ENCODE measurements at places on chromosomes 1 and 21. TPM values are rescaled to one million over a fixed set of nuclear protein-coding genes. Genes with fewer than 3 reads are reported as not detected.
A peak's percentile ranks its signal among the peaks of the same experiment; 100 is the strongest.

Gene C1orf116
- total RNA-seq, result 0.03 TPM

Gene CD5L
- not detected for total RNA-seq

DNA sequence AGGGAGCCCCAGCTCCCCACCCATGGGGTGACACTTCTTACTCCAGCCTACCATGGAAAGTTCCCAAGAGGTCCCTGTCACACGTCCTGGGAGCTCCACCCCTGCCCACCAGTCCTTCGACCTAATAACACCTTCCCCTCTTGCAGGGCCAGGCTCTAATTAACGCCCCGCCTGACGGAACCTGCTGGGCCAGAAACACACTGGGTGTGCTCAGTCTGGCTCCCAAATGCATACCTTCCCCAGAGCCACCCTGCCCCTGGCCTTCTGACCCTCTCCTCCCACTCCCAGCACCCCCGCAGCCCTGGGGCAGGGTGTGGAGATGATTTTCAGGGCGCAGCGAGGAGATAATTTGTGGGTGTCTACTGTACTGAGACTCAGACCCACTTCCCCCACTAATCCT is 20.6 kb downstream of the PGLYRP3 start:
- H3K27me3 ChIP-seq, result no peaks in the 10 kb centered on the region
- H3K4me1 ChIP-seq, result no peaks in the 10 kb centered on the region
- H3K27ac ChIP-seq, result no peak overlapping the region
- no peaks in the 10 kb centered on the region for H3K36me3 ChIP-seq
- no peak overlapping the region for H3K4me3 ChIP-seq
- no peak for DNase-seq

Gene OR2T35
- not detected for total RNA-seq

Gene DCDC2B
- not detected for total RNA-seq

DNA sequence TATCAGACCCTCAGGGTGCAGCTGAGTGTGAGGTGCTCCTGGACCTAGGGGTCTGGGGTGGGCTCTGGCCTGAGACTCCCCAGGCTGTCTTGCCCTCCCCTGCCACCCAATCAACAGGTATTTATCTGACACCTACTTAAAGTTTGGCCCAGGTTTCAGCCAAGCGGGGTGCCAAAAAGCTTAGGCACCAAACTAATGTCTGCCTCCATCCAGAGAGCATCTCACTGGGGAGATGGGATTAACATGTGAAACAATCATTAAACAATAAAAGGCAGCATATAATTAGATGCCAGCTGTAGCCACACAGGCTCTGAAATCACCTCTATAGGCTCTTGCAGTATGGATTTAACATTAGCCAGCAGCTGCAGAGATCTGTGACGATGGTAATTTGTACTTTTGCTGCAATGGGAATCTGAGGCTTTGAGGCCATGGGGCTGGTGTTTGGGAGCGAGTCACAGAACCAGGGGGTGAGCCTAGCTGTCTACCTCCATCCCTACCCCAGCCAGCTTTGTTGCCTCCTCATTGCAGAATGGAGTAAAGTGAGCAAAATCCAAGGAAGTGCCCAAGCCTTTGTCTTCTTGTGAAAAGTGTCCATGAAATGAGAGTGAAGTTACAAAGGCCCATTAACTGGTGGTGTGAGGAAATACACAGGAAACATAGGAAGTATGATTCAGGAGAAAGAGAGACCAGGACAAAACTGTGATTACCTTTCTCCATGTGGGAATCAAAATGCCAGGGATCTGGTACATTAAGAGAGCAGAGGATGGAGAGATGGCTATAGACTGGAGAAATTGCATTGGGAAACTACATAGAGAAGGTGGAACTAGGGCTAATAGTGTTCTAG is 36.1 kb downstream of the EIF2D start:
- no peak overlapping the region for H3K4me3 ChIP-seq
- H3K27ac ChIP-seq, result no peak overlapping the region
- peaks cover 6% of the 10 kb centered on the region for H3K4me1 ChIP-seq
- H3K27me3 ChIP-seq, result no peaks in the 10 kb centered on the region
- no peaks in the 10 kb centered on the region for H3K36me3 ChIP-seq

Gene FBLIM1
- 151 TPM for total RNA-seq

DNA sequence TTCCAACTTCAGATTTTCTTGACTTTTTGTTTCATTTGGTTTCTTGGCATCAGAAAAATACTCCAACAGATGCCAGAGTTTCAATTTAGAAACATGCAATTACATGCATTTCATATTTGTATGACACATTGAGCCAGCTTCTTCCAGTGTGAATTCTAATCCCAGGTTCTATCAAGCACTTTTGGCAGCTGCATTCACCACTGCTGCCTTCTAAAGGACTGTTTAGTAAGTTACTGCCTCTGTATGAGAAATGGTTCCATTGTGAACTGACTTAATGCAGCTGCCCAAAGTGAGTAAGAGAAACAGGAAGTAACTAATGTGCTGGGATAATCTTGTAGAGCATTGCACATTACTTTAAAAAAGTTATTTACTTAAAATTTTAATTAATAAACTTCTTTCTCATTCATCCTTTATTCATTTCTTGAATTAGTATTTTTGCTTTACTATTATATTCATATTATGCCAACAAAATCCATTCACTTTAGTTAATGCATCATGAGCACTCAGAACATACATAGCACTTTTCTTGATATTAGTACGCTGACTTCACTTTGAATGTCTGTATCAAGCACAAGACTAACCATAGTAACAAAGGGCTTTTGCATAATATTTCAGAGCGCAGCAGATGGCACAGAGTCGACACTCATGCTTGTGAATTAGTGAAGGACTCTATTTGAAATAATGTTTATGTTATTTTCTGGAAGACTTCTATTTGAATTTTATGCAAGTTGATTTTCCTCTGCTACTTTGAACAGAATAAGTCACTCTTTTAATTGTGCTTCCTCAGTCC is 9.8 kb downstream of the RGS18 start:
- H3K4me1 ChIP-seq, result no peaks in the 10 kb centered on the region
- H3K36me3 ChIP-seq, result no peaks in the 10 kb centered on the region
- no peak overlapping the region for H3K4me3 ChIP-seq

DNA sequence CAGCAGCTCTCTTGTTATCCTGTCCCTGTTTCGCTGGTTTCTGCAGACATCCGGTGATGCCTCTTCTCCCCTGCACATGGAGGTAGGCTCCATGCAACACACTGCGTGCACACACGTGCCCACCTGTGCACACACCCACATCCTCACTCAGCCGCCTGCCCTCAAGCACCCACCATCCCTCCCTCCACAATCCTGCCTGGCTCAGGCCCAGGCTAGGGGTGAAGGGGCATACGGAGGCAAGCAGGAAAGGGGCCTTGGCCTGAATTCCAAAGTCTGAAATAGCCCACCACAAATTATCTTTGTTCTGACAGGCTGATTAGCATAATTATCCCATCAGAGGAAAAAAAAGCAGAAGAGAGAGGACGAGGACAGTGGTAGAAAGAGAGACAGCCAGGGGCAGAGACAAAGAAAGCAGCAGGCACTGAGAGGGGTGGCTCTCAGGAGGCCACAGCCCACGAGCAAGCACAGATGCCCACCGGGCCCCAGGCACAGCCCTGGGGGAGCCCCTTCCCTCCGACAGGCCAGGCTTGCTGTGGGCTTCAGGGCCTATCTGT is 73.2 kb downstream of the GRIK3 start:
- H3K36me3 ChIP-seq, result no peaks in the 10 kb centered on the region
- no peaks in the 10 kb centered on the region for H3K27me3 ChIP-seq
- DNase-seq, result no peak
- H3K4me1 ChIP-seq, result no peaks in the 10 kb centered on the region
- H3K27ac ChIP-seq, result no peak overlapping the region
- H3K4me3 ChIP-seq, result no peak overlapping the region

DNA sequence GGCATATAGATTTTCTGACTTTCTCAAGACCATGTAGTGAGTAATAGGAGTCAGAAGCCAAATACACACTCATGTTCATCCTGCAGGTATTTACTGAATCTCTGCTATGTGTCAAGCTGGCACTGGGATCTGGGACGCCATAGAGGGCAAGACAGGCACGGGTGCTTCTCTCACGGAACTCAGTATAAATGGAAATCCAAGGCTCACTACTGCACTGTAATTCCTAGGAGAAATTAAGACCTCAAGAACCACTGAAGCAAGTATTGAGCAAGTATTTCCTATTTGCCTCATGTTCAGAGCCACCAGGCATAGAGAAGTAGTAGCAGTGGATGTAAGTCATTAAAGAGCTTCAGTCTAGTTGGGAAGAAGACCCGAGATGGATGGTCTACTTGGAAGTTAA is 38.9 kb downstream of the EIF2D start:
- H3K27ac ChIP-seq, result no peak overlapping the region
- no peak for DNase-seq
- no peak overlapping the region for H3K4me3 ChIP-seq
- H3K4me1 ChIP-seq, result peaks cover 6% of the 10 kb centered on the region
- no peaks in the 10 kb centered on the region for H3K27me3 ChIP-seq

DNA sequence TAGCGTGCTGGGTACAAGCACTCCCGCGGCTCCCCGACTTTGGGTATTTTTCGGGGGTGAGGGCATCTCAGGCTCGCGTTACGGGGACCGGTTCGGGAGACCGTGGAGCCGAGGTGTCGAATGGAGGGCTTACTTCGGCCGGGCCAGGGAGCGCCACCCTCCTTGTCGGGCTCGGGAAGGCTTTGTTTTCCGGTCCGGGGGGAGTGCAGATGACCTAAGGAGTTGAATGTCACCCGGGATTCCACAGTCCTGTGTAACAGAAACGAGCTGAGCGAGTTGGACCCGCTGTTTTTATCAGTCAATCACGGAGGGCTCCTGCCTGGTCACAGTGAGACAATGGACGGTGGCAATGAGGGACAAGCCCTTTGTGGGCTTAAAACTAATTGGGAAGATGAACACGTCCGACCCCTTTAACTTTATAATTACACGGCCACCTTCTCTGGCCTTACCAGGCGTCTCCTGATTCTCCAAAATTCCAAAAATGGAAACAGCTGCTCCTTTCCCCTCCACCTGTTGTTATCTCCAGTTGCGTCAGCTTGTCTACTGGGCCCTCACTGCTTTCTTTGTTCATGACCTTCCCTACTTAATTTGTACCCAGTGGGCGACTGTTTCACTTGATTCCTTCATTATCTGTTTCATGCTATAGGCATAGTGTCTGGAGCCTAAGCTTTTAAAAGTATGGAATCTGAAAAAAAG is 929 bp upstream of the TRIM45 start:
- H3K27me3 ChIP-seq, result no peaks in the 10 kb centered on the region
- H3K27ac ChIP-seq, result no peak overlapping the region
- H3K4me3 ChIP-seq, result peak overlapping the region; percentile 59
- H3K4me1 ChIP-seq, result peaks cover 10% of the 10 kb centered on the region
- H3K36me3 ChIP-seq, result no peaks in the 10 kb centered on the region

- H3K27me3 ChIP-seq, result no peaks in the 10 kb centered on the region
- no peaks in the 10 kb centered on the region for H3K4me1 ChIP-seq
- no peak overlapping the region for H3K27ac ChIP-seq
- no peaks in the 10 kb centered on the region for H3K36me3 ChIP-seq
- H3K4me3 ChIP-seq, result no peak overlapping the region
Observed at GRCh38 chr1:111476761-111477309, 3.1 kb downstream of the C1orf162 start.

DNA sequence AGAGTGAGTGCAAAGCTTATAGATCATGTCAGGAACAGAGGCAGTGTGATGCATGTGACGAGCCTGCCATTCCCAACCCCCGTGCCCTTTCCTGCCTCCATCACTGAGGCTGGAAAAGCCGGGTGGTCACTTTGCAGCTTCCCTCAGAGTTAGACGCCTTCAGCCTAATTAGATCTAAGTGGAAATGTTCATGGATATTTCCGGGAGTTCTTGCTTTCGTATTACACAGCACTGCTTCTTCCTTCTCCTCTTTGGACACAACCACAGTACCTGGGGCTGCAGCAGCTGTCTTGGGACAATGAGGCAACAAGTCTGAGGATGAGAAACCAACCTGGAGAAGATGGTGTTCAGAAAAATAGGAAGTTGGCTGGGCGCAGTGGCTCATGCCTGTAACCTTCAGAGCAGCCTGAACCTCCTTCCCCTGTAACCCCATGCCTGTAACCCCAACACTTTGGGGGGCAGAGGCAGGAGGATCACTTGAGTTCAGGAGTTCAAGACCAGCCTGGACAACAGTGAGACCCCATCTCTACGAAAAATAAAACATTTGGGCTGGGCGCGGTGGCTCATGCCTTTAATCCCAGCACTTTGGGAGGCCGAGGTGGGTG is 24.5 kb downstream of the SERINC2 start:
- H3K4me1 ChIP-seq, result peaks cover 4% of the 10 kb centered on the region
- DNase-seq, result no peak
- H3K27ac ChIP-seq, result no peak overlapping the region
- no peak overlapping the region for H3K4me3 ChIP-seq
- no peaks in the 10 kb centered on the region for H3K36me3 ChIP-seq

- no peaks in the 10 kb centered on the region for H3K36me3 ChIP-seq
- no peak overlapping the region for H3K27ac ChIP-seq
- no peak overlapping the region for H3K4me3 ChIP-seq
- DNase-seq, result no peak
- no peaks in the 10 kb centered on the region for H3K4me1 ChIP-seq
Observed at GRCh38 chr1:109259674-109260557, 10.6 kb downstream of the CELSR2 start.

- no peak overlapping the region for H3K27ac ChIP-seq
- H3K4me1 ChIP-seq, result peaks cover 41% of the 10 kb centered on the region
- no peak overlapping the region for H3K4me3 ChIP-seq
- no peak for DNase-seq
- H3K36me3 ChIP-seq, result no peaks in the 10 kb centered on the region
Observed at GRCh38 chr1:199685369-199685768, 342.1 kb upstream of the NR5A2 start.

DNA sequence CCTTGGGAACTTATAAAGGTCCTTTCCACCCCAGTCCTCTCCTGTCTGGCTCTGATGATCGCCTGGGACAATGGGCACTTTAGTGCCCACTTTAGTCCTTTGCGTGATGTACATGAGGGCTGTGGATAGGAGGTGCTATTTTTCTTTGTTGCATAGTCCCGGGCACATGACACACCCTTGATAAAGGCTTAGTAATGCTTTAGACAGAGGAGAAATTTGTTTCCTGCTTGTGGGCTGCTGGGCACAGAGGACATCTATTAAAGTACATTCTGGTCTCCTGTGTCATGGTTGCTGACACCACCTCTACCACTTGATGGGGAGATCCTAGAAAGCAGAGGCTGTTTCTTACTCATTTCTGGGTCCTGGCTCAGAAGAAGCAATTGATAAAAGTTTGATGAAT is 5.4 kb upstream of the KNCN start:
- H3K4me1 ChIP-seq, result no peaks in the 10 kb centered on the region
- H3K27me3 ChIP-seq, result no peaks in the 10 kb centered on the region
- no peak overlapping the region for H3K4me3 ChIP-seq

Gene TEDDM1
- not detected for total RNA-seq

- no peak for DNase-seq
- no peaks in the 10 kb centered on the region for H3K36me3 ChIP-seq
- no peaks in the 10 kb centered on the region for H3K4me1 ChIP-seq
- no peak overlapping the region for H3K4me3 ChIP-seq
- H3K27me3 ChIP-seq, result no peaks in the 10 kb centered on the region
Observed at GRCh38 chr1:107648071-107648470, 316.9 kb downstream of the VAV3 start.

Gene AMY1C
- total RNA-seq, result not detected

GRCh38 chr1:162366671-162367070 is 10.0 kb downstream of the SPATA46 start:
- no peak overlapping the region for H3K4me3 ChIP-seq
- no peak overlapping the region for H3K27ac ChIP-seq
- DNase-seq, result no peak
- H3K36me3 ChIP-seq, result no peaks in the 10 kb centered on the region
